ENCODE measurements at places on chromosomes 4 and X. TPM values are rescaled to one million over a fixed set of nuclear protein-coding genes. Genes with fewer than 3 reads are reported as not detected.

- no peak for DNase-seq
Observed at GRCh38 chrX:45794323-45794994, 593.8 kb upstream of the DIPK2B start.

DNA sequence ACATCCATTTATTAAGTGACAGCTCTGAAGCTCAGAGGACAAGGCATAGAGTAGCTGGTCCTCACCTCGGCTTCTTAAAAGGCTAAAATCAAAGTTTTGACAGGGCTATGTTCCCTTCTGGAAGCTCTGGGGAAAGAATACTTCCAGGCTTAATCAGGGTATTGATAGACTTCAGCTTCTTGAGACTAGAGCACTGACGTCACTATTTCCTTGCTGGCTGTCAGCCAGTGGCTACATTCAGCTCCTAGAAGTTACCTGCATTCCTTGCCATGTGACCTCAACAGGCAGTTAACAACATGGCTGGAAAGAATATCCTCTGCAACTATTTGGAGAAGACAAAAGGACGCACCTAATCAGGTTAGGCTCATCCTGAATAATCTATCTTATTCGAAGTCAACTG lies 1144.8 kb downstream of the ADGRL3 start:
- no peak for DNase-seq

DNA sequence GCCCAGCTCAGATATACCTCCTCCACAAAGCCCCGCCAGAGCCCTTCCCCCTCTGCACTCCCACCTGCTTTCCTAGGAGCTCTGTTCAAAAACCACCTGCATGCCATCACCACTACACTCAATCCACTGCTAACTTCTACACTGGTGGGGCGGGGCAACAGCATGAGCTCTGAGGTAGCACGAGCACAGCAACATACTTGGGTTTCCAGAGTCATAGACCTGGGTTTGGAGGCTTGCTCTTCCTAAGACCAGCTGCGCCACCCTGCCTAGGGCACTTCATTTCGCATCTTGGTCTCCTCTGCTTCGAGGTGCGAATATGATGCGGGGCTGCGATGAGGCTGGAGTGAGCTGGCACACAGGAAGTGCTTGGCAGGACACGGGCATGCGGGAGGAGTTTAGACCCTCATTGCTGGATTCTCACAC lies 3.6 kb downstream of the SASH3 start:
- no peak for DNase-seq

DNA sequence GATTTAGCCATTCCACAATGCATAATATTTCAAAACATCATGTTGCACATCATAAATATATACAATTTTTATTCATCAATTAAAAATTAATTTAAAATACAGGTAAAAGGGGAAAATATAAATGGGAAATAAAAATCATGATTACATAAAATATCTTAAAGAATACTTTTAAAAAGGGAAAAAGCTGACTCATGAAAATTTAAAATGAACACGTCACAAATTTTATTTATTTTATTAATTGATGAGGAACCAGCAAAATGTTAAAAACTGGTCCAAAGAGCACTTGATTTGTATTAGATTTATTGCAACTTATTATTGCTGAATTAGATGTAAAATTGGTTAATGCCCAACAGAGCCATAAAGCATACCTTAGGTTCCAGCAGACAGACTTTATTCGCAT lies 78.5 kb upstream of the ANK2 start:
- no peak for DNase-seq

GRCh38 chrX:13099121-13099520 lies 54.7 kb upstream of the FAM9C start:
- DNase-seq = no peak

GRCh38 chr4:3255611-3256186 lies 6.7 kb downstream of the MSANTD1 start:
- DNase-seq = peak; percentile 38

- no peak for DNase-seq
Observed at GRCh38 chr4:6909970-6910339, 329 bp downstream of the TBC1D14 start.

DNA sequence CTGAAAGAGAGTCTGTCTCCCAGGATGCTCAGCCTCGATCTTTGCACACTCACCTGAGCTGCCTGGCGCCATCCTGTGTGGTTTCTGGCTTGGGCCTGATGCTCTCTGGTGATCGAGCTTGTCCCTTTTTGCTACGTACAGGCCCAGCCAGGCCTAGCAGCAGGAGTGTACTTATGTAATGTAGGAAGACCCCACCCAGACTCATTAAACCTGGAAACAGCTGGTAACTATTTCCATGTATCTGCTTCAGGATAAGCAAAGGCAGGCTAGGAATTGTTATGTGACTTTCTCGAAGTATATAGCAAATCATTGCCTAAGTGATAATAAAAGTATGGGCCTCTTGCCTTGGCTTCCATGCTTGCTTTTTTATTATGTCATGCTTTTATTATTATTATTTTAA lies 18.6 kb upstream of the ARSJ start:
- no peak for DNase-seq

- DNase-seq = no peak
Observed at GRCh38 chr4:118797558-118798142, 38.3 kb downstream of the SEC24D start.

- no peak for DNase-seq
Observed at GRCh38 chrX:133346026-133346425, 69.3 kb downstream of the GPC4 start.

DNA sequence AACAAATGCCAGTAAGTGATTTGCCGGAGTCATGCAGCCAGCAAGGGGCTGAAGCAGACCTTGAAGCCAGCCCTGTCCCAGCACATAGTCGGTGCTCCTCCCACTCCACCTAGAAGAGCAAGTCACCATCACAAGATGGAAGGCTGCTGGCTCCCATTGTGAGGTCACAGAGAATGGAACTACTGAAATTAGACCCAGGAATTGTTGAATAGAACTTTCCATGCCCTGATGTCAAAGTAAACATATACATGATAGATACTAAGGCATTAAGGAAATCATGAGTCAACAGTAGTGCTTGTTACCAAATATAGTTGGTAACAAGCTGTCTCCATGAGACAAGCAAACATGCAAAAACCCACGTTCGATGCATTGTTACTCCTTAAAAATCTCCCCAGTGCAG lies 177.1 kb upstream of the MID1 start:
- no peak for DNase-seq

- no peak for DNase-seq
Observed at GRCh38 chr4:80409809-80410208, 74.3 kb downstream of the CFAP299 start.

DNA sequence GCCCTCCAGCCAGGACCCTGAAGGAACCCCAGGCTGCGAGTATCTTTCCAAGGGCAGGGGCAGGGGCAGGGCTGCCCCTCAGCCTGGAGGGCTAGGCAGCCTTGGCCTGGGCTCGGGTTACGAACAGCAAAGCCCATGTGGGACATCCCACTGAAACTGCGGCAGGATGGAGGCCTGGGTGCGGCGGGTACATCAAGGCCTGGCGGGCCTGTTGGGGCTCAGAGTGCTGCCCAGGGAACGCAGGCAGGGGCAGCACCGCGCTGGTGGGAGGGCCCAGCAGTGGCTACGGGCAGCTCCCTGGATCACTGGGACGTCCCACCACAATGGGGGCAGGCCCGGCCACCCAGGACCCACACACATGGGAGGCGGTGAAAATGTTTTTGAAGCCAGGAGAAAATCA lies 10.9 kb downstream of the NAT8L start:
- DNase-seq = no peak

- DNase-seq = no peak
Observed at GRCh38 chr4:655464-656151, 18.5 kb downstream of the ATP5ME start.

- DNase-seq = no peak
Observed at GRCh38 chrX:78092296-78092695, 11.8 kb upstream of the PGK1 start.

GRCh38 chr4:1998296-1998695 lies 10.5 kb downstream of the NELFA start:
- DNase-seq = no peak

DNA sequence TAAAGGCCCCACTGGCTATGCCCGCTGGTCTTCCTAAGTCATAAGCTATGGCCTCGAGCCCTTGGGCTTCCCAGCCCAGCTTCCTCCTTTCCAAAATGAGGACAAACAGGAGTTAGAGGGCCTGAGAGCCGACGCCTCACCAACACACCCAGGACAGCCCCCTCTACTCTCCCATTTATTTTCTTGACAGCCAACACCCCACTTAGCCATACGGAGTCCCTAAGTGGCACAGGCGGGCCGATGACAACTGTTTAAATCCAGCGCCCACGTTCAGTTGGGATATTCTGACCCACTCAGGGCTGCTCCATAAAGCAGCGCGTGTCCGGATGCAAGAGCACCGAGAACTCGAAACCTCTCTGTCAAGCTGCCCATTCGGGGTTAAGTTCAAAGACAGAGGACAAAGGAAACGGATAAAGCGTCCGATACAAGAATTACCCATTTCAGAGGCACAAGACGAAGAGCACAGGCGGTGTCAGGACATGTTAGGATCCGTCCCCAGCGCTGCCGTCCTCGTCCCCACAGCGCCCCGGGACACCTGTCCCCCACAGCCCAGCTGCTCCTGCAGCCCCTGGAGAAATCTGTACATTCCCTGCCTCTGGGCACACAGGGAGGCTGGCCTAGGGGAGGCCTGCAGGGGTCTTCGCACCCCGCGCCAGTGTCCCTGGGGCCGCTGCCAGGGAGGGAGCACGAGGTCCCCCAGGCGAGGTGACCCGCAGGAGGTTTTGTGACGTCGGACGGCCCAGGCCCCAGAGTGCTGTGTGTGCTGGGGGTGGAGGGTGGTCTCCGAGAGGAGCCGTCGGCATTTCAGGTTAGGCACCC lies 1.2 kb downstream of the PRKX start:
- no peak for DNase-seq

DNA sequence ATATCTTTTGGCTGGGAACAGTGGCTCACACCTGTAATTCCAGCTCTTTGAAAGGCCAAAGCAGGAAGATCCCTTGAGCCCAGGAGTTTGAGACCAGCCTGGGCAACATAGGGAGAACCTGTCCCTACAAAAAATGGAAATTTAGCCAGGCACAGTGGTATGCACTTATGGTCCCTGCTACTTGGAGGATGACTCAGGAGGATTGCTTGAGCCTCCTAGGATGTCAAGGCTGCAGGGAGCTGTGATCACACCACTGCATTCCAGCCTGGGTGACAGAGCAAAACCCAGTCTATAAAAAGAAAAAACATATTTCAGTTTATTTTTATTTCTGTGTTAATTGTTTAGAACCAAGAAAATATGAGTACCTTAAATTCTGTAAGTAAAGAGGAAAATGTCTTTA lies 123.7 kb downstream of the CBR4 start:
- no peak for DNase-seq

RRH gene
- total RNA-seq = 0.66 TPM

EFHC2 gene
- 1.9 TPM for total RNA-seq

DMRTC1B gene
- 2.0 TPM for total RNA-seq

BEND2 gene
- total RNA-seq = not detected

CENPVL1 gene
- total RNA-seq = not detected

SHISA3 gene
- total RNA-seq = 0.33 TPM

PNMA5 gene
- not detected for total RNA-seq
